Keratinocyte (primary cell): ENCODE measurements at places on chromosomes 11 and 22.
A peak's percentile ranks its signal among the peaks of the same experiment; 100 is the strongest.

DNA sequence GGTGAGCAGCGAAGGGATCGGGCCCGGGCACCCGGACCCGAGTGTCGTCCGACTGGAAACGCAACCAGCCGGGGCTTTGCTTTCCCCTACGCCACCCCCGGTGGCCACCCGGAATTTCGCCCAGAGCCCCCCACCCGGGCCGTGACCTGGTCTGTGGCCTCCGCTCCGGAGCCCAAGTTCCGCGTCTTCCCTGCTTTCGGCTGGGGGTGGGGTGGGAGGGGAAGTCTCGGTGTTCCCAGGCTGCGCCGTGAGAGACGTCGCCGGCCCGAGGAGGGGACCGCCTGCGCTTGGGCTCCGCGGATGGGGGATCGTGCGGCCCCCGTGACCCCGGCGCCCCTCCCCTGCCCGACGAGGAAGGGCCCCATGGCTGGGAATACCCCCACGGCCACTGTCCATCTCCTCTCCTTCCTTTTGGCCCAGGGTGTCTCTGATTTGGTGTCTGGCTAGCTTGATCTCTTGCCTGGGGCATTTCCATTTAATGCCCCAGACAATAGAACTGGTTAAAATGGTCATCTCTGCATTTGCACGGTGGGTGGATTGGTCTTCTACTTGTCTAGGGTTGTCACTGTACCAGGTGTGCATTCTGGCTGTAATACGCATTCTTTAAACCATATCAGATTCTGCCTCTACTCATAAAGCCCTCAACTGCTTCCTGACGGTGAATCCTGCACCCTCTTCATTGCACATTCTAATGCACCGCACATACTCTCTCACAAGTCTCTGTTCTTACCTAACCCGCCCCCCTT lies 789 bp downstream of the SIK2 start:
- peaks cover 20% of the 10 kb centered on the region for H3K4me1 ChIP-seq
- DNase-seq = no peak
- peak overlapping the region; percentile 87 for H3K4me3 ChIP-seq
- peak overlapping the region; percentile 92 for H3K27ac ChIP-seq
- H3K27me3 ChIP-seq = no peaks in the 10 kb centered on the region
- H3K36me3 ChIP-seq = no peaks in the 10 kb centered on the region

GRCh38 chr11:115585361-115586024 lies 81.3 kb upstream of the CADM1 start:
- no peak overlapping the region for H3K4me3 ChIP-seq
- no peaks in the 10 kb centered on the region for H3K27me3 ChIP-seq
- peaks cover 3% of the 10 kb centered on the region for H3K4me1 ChIP-seq
- no peaks in the 10 kb centered on the region for H3K36me3 ChIP-seq
- no peak overlapping the region for H3K27ac ChIP-seq
- DNase-seq = no peak

- no peak overlapping the region for H3K4me3 ChIP-seq
- H3K4me1 ChIP-seq = no peaks in the 10 kb centered on the region
- no peaks in the 10 kb centered on the region for H3K36me3 ChIP-seq
- DNase-seq = no peak
- no peaks in the 10 kb centered on the region for H3K27me3 ChIP-seq
Measured at GRCh38 chr22:50034126-50035081, 21.8 kb upstream of the IL17REL start.

GRCh38 chr11:8360086-8360828 lies 96.6 kb upstream of the LMO1 start:
- no peaks in the 10 kb centered on the region for H3K4me1 ChIP-seq
- no peak overlapping the region for H3K4me3 ChIP-seq
- H3K36me3 ChIP-seq = no peaks in the 10 kb centered on the region
- no peak for DNase-seq

DNA sequence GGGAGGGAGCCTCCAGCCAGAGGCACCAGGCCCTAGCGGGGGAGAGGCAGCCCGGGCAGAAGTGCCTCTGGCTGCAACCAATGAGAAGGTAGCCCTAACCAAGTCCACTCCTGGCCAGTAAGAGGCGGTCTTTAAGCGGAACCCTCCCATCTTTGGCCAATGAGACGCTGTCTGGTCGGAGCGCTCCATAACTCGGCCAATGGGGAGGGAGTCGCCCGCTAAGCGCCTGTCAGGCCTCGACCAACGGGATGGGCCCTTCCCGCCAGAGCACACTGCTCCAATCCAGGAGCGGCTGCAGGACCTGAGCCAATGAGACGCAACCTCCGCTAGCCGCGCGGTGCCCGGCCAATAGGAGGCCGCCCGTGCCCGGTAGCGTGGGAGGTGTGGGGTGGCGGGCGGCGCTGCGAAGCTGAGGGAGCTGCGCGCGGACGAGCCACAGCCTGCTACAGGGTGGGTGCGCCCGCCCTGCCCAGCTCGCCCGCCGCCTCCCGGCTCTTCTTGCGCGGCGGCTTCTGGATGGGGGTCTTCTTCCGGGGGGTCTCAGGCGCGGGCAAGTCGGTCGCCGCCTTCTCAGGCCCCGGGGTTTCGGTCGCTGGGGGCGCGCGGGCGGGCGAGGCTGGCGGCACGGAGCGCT lies 12.6 kb downstream of the SCARF2 start:
- H3K4me3 ChIP-seq = no peak overlapping the region
- H3K27ac ChIP-seq = no peak overlapping the region
- peaks cover 12% of the 10 kb centered on the region for H3K4me1 ChIP-seq
- peaks cover 54% of the 10 kb centered on the region for H3K27me3 ChIP-seq
